ENCODE measurements at places on chromosomes 13 and 19. TPM values are rescaled to one million over a fixed set of nuclear protein-coding genes. Genes with fewer than 3 reads are reported as not detected.

Gene CA11
- total RNA-seq: 20.4 TPM

Gene ZNF444
- total RNA-seq: 9.3 TPM

Gene CCDC70
- total RNA-seq: 0.78 TPM

Gene IZUMO2
- total RNA-seq: not detected

DNA sequence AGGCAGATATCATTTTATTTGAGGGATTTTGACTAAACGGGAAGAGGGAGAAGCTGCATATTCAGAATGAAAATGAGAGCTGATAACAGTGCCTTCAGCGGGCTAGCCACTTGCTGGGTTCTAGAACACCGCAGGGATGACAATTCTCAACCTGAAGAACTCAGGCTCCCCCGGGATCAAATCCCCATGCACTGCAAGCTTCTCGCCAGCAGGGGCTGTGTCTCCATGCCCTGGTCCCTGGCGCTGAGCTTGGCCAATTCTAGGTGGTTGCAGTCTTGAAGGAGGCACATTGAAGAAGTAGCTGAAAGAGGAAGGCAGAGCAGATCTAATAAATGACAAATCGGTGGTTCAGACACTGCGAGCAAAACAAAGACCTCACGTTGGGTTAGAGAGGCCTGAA is 128.7 kb downstream of the UQCRFS1 start:
- ATAC-seq: no peak

DNA sequence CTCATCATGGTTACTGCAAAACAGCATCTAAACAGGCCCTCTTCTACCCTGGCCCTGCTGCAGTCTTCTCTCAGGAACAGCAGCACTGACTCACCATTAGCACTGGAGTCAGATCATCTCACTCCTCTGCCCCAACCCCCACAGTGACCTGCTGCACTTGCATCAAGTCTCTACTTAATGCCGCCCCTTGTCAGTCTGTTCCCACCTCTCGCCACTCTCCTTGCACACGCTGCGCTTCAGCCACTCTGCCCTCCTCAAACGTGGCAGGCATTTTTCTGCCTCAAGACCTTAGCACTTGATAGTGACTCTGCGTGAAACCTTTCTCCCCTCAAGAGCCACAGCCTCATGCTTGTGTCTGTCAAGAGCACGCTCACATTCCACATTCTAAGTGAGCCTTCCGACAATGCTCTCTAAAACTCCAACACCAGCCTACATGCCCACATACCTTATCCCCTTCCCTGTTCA is 22.1 kb downstream of the MIPEP start:
- peak; percentile 91 for ATAC-seq
